Smooth muscle cell of trachea (primary cell): ENCODE measurements at places on chromosomes 4 and X. TPM values are rescaled to one million over a fixed set of nuclear protein-coding genes. Genes with fewer than 3 reads are reported as not detected.

Gene BMPR1B
- total RNA-seq: 0.50 and 1.6 TPM in 2 replicates

Gene RGS12
- 22.3 and 23.3 TPM in 2 replicates for total RNA-seq

Gene VGLL1
- total RNA-seq: not detected in 2 replicates

Gene TENM3
- 8.6 and 13.2 TPM in 2 replicates for total RNA-seq

Gene TRIM61
- 2.3 and 5.0 TPM in 2 replicates for total RNA-seq
